Glomerular endothelial cell (primary cell): ENCODE measurements at places on chromosomes 5 and 9. TPM values are rescaled to one million over a fixed set of nuclear protein-coding genes. Genes with fewer than 3 reads are reported as not detected.

DNA sequence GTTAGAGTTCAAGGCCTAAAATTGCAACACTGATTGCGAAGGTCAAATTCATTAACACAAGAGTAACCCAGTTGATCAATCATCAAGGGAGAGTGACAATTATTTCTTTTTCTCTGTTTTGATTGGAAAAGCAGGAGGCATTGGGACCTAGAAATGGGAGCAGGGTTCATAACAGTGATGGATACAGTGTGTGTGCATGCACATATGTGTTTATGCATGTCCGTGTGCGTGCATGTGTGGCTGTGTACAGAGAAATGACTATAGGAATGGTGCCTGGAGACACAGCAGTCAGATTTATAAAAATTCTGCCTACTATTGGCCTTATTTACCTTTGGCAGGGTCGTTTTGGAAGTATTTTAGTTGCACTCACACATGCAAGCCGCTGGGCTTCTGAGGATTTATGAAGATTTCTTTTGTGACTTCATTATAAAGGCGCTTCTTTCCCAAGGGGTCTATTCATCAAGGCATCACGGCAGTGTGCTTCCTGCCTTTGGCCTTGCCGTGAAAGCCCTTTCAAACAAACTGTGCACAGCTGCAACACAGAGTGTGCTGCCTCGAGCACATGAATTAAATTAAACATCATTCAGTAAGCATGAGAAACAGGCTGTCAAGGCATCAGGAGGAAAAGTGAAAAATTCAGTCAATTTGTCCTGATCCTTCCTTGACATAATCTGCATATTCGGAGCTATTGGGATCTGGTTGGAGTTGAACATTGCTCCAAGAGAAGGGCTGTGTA, 122.8 kb upstream of the PUM3 start:
- DNase-seq = no peak

ZNF483 gene
- 1.7 and 2.7 TPM in 2 replicates for total RNA-seq

CDK5RAP2 gene
- 13.8 and 30.6 TPM in 2 replicates for total RNA-seq

GARIN3 gene
- not detected in 2 replicates for total RNA-seq

CNTFR gene
- not detected in 2 replicates for total RNA-seq

SPATA31C2 gene
- total RNA-seq = not detected in 2 replicates

- no peak for DNase-seq
These were observed 58.2 kb downstream of the F2RL2 start for GRCh38 chr5:76565009-76565408.

- DNase-seq = no peak
These were observed 36.6 kb upstream of the ANKH start for GRCh38 chr5:14908172-14908571.

DNA sequence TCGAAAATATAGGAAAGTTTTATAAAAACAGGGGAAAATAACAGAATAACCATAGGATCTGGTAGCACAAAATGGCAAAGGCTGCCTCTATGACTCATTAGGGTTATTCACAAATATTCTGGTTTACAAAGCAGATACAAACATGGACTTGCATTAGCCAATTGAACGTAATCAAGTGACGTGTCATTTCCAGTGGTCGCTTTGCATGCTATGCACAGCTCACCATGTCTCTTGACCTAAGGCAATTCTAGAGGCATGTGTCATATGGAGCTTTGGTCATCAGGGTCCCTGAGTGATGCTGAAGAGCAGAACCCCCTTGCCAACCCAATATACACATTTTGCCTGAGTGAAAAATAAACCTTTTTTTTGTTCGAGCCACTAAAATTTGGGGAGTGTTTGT, 158.8 kb downstream of the TMEM161B start:
- DNase-seq = no peak

BARX1 gene
- total RNA-seq = not detected in 2 replicates

- peak; percentile 68 for DNase-seq
These were observed 93.1 kb downstream of the C9orf152 start for GRCh38 chr9:110114859-110115201.

LTC4S gene
- total RNA-seq = not detected in 2 replicates

SLC4A9 gene
- 0.06 TPM in 1 of 2 replicates, not detected in the other for total RNA-seq

- no peak for DNase-seq
These were observed 234.2 kb upstream of the MEF2C start for GRCh38 chr5:89117124-89117644.

- no peak for DNase-seq
These were observed 298.2 kb downstream of the CD180 start for GRCh38 chr5:66898241-66898995.

SOX30 gene
- total RNA-seq = not detected in 2 replicates

GRIN3A gene
- total RNA-seq = not detected in 2 replicates

GRCh38 chr5:120502531-120502930, 38.4 kb downstream of the PRR16 start:
- no peak for DNase-seq

IL11RA gene
- 5.7 and 9.3 TPM in 2 replicates for total RNA-seq

DNA sequence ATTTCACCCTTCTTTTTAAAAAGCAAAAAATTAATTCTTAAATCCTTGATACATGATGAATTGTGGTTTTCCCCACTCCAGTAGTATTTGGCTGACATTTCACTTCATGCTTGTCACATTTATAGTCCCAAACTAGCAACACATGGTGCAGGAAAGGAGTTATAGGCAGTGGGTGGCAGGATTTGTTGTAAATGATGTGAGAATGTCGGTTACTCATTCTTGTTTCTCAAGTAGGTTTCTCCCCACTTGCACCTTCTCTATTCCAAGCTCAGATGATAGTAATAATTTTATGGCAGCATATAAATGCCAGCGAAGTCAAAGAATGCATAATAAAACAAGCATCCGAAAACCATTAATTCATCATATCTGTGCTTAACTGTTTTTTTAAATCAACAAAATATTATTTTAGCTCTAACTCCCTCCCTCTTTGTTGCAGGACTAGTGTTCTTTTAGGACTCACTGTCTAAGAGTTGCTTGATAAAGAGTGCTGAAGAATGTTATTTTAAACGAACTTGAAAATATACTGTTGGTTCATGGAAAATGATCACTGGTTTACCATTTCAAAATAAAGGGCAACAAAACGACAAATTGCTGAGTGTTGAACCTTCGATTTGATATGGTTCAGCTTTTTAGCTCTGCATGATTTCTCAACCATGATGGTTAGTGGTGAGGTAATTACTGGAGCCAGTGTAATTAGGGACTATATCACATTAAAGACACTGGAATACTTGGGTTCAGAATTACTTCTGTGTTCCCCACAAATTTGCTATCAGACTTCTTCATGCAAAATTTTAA, 88.1 kb upstream of the ADAMTSL1 start:
- DNase-seq = no peak

DNA sequence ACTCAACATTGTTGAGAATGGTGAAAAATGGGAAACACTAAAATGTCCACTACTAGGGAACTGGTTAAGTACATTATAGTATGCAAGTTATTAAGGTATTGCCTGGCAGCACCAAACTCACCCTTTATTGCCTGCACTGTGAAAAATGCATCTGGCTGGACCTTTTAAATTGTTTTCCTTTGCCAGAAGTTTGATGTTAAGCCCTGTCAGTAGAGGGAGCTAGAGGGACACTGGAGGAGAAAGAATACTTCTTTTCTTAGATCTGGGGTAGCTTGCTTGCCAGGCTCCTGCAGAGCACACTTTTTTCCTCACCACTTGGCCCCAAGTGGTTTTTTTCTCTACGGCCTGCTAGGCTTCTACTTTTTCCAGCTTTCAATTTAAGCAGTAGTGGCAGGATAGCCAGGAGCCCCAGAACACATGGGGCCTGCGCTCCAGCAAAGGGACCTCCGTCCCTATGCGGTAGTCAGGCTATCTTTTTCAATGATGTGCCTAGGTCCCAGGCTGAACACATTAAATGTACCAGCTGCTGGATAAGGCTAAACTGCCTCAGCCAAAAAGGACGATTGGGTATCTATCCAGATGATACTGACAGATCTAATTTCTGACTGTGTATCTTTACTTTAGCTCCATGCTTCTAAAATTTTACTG, 8.0 kb upstream of the HABP4 start:
- DNase-seq = no peak

GRCh38 chr9:128503870-128504269, 649 bp upstream of the GLE1 start:
- DNase-seq = no peak

DNA sequence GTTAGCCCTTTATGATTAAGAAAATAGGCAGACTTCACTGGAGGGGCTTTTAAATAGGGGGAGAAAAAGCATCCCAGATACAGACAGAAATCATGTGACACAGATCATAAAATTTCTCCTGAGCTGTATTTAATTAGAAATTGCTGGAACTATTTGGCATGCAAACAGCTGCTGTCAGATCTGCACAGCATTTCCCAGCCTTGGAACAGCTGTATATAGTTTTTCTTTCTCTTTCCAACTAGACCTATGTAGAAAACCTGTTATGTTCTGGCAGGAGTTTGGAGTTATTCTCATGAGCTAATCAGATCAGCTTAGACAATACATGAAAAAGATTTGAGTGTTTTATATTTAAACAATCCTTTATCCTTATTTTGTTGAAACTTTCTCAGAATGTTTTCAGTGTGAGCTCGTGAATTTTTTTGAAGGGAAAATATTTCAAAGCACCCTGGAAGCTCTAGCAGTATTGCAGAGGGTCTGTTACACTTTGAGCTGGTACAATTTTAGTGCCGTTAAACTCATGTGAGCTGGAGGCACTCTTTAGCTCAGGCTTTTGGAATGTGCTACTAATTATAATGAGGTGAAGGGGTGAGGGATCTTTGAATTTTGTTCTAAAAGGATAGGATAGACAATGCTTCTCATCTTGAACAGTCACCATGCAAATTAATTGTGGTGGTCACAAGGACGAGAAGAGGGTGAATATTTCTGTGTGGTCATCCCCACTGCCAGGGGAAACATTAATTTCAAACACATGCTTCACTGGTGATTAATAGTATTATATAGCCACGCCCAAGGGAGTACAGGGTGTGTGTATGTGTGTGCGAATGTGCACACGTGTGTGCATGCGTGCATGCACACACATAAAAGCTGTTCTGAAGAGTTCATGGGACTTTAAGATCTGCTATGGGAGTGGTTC, 239.4 kb upstream of the FBXL7 start:
- DNase-seq = no peak

- no peak for DNase-seq
These were observed 540.2 kb downstream of the CSNK1G3 start for GRCh38 chr5:124052201-124052600.

ENTR1 gene
- 41.7 and 53.0 TPM in 2 replicates for total RNA-seq

HMMR gene
- total RNA-seq = 3.7 and 8.6 TPM in 2 replicates

DNA sequence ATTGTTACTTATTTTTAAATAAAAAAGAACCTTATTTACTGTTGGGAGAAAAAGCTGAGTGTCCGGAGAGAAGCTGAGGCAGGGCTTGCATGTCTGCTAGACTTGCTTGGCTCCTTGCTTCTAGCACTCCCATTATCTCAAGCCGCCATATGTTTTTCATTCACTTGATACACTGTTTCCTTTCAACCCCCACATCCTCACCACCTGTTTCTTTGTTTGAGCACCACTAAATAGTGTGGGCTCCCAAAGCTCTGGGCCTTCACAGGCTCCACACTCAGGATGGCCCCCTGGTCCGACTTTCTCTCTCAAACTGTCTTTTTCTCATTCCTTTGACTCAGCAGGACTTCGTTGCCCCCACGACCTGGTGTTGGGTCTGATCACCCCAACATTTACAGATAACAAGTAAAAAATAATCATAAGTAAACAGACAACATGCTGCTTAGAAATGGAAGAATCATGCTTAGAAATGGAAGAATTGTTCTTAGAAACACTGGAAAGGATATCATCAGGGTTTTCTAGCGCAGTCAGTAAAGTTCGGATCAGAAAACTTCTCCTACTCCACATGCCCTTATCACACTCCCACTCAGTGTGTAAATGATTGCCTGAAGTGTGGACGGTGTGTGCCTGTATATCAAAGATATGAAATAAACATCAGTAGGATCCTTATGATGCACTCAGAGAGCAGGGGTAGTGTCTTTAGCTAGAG, 58.5 kb downstream of the APTX start:
- no peak for DNase-seq
